ENCODE measurements at places on chromosomes 1 and 21. TPM values are rescaled to one million over a fixed set of nuclear protein-coding genes. Genes with fewer than 3 reads are reported as not detected.
A peak's percentile ranks its signal among the peaks of the same experiment; 100 is the strongest.

OLFML2B gene
- 14.7 TPM for total RNA-seq

OR14K1 gene
- not detected for total RNA-seq

- H3K36me3 ChIP-seq = no peaks in the 10 kb centered on the region
- DNase-seq = no peak
- H3K27ac ChIP-seq = no peak overlapping the region
- H3K4me1 ChIP-seq = peaks cover 25% of the 10 kb centered on the region
Observed at GRCh38 chr1:42977653-42978052, 19.0 kb upstream of the SLC2A1 start.

DNA sequence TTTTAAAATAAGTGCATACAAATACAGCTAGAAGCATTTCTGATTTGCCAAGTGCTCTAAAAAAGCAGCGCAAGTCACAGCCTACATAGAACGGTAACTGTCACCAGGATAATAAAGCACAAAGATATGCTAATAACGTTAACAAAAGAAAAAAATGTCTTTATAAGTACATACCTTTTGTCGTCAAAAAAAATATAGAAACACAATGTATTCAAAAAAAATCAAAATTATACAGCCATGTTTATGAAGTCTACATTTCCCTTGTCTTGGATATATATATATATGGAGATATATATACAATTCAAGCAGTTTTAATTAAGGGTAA, 3.2 kb downstream of the IRF2BP2 start:
- no peaks in the 10 kb centered on the region for H3K27me3 ChIP-seq
- H3K36me3 ChIP-seq = peaks cover 35% of the 10 kb centered on the region
- H3K4me1 ChIP-seq = peaks cover 29% of the 10 kb centered on the region
- peak overlapping the region; percentile 96 for H3K27ac ChIP-seq

DNA sequence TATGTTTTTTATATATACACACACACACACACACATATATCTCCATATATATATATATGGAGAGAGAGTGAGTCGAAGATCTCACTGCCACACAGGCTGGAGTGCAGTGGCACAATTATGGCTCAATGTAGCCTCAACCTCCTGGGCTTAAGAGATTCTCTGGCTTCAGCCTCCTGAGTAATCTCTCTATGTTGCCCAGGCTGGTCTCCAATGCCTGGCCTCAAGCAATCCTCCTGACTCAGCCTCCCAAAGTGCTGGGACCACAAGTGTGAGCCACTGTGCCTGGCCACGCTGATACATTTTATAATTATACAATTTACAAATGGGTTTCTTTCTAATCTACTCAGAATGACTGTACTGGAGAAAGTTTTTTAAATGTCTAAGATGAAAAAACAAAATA, 664.2 kb downstream of the PTPRC start:
- no peak overlapping the region for H3K27ac ChIP-seq
- H3K36me3 ChIP-seq = no peaks in the 10 kb centered on the region
- no peaks in the 10 kb centered on the region for H3K27me3 ChIP-seq

DNA sequence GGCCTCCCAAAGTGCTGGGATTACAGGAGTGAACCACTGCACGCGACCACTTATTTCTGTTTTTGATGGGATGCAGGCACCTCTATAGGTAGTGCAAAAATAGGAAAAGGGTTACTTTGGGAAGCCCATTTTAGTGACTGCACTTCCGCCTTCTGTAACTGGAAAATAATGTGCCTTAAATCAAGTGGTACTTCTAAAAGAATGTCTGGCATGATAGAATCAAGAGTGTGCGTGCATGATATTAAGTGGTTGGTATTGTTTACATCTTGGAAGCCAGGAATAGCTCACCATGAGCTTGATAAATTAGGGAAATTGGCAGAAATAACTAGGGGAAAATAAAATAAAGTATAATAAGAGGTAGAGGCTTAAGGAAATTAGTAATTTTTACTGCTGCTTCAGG, 1067.0 kb downstream of the ADGRL2 start:
- no peaks in the 10 kb centered on the region for H3K4me1 ChIP-seq
- H3K36me3 ChIP-seq = no peaks in the 10 kb centered on the region
- no peak overlapping the region for H3K27ac ChIP-seq
- H3K27me3 ChIP-seq = no peaks in the 10 kb centered on the region
- no peak for DNase-seq

DNA sequence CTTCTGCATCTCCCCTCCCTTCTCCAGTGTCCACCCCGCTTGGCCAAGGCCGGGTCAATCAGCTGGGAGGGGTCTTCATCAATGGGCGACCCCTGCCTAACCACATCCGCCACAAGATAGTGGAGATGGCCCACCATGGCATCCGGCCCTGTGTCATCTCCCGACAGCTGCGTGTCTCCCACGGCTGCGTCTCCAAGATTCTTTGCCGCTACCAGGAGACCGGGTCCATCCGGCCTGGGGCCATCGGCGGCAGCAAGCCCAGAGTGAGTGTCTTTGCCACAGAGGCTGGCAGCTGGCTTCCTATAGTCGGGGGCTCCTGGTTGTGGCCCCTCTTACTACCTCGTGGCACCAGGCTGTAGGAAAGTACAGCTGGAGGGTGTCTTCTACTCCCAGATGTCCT, 3.6 kb downstream of the PAX7 start:
- H3K36me3 ChIP-seq = no peaks in the 10 kb centered on the region
- no peak for DNase-seq
- H3K27ac ChIP-seq = no peak overlapping the region
- H3K4me3 ChIP-seq = no peak overlapping the region
- peaks cover 84% of the 10 kb centered on the region for H3K27me3 ChIP-seq

- no peaks in the 10 kb centered on the region for H3K36me3 ChIP-seq
- H3K27me3 ChIP-seq = no peaks in the 10 kb centered on the region
- no peak overlapping the region for H3K4me3 ChIP-seq
- DNase-seq = peak; percentile 51
Observed at GRCh38 chr1:216750031-216750627, 26.9 kb upstream of the ESRRG start.
